ENCODE measurements at places on chromosomes 11 and 22.

DNA sequence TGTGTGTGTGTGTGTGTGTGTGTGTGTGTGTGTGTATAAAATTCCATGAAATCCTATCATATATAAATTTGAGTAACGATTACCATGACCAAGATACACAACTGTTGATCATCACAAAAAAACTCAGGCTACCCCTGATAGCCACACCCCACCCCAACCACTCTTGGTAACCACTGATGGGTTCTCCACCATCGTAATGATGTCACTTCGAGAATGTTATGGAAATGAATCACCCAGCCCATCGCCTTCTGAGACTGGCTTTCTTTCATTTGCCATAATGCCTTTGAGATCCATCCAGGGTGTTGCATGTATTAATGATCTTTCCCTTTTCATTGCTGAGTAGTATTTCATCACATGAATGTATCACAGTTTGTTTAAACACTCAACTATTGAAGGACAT is 496.0 kb downstream of the MIAT start:
- DNase-seq, result no peak

- no peak for DNase-seq
Observed at GRCh38 chr22:31323578-31324550, 22.3 kb downstream of the PATZ1 start.

DNA sequence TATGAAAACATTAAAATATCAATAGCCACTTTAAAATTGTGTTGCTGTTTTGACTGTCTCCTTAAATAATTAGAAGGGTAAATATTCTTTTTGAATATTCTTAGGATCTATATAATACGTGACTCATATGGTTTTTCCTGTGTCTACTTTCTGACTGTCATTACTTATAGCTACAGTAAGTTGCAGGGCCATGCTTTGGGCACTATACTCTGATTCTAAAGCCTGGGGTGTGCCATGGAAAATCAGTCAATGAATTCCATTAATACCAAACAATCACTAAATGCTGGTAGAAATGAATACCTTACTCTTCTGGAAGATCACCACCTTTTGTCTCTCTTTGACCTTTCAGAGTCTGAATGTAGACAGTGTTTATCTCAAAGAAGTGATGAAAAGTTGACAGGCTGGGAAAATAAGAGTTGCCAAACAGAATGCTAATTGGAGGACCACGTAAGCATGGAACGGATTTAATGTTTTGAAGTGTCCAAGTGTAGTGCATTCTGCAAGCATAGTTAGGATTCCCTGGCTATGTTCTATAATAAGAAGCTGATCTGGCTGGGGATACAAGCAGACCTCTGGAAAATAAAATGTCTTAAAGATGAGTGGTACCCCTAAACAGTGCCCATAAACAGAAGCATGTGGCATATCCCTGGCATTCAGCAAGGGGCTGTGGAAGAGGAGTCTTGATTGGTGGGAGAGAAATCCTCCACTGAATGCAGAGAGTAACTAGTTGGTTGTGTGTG is 16.8 kb downstream of the LUZP2 start:
- DNase-seq, result no peak

DNA sequence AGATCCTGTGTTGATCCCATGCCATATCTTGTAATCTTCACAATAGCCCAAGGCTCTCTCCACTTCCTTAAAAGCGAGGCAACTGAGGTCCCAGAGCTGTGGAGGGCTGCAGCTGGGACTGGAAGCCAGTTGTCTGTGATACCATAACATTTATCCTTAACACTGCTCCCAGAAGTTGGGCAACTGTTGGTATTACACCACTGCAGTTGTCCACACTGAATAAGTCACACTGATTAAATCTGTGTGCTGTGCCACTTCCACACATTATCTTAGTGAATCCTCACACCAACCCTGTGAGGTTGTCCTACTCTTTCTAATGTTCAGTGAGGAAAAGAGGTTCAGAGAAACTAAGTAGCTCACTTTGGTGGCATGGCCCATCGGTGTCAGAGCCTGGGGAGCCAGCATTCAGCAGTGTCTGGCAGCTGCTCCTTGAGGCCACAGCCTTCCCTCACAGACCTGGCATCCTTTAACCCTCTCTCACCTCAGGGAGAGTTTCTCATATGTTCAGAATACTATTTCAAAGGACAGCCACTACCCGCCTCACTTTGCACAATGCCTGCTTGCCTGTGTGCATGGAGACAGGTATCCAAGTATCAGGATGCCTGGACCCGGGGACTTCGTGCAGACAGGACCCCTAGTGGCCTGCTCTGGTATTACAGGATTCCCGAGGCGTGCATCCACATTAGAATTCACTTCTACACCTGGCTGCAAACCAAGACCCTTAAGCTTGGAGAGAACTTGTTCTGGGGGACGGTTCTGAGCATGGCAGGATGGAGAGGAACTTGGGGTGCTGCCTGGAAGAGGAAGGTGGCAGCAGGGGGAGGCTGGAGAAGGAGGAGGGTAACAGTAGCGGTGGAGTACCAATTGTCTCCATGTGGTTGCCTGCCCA is 221.9 kb upstream of the TBCEL start:
- peak; percentile 58 for DNase-seq

DNA sequence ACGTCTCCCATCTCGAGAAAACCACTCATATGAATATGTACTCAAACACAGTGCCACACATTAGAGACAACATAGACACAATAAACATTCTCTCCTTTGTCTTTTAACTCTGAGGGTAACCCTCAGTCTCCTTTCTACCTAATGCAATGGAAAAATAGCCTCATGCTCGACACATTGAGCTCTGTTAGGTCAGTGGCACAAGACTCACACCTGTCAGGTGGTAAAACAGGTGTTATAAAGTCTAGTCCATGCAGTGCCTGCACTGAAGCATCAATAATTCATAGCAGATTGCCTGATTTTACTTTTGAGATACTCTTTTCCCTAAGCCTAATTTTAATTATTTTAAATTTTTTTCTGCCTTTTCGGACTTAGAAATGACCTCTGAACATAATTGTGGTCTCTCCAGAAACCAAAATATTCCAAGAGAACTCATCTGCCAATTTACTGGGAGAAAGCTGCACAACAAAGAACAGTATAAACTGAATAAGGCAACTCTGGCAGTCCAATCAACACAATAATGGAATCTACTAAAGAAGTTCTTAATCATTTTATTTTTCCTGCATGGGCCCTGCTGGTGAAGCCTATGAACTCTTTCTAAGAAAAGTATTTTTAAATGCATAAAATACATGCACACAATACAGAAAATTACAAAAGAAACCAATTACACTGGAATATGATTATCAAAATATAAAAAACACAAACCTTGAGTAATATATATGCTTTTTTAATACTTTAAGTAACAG is 9.9 kb downstream of the RDX start:
- no peak for DNase-seq

DNA sequence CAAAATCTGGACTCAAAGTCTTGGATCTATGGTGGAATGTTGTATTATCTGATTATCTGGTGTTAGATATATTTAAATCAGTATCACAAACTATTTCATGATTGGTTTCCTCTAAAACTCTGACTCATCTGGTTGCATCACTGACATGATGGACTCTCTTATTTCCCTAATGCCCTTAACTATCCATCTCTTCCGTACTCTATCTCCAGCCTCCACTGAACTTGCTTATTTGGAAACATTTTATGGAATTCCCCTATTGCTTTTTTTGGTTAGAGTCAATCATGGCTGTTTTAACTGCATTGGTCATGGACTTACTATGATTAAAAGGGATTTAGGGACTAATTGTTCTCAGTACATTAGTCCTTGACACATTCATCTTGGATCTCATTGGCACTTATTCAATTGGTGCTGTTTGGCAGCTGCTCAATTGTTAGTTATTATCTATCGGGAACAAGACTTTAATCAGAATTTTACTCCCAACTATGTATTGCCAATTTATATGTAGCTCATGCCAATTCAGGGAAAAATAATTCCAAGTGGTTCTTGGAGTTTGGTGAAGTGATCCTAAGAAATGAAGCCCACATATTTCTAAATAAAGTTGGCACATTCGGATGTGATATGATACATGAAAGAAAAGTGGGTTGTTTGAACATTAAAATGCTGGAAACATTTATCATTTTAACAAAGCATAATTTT is 942.0 kb upstream of the CCDC90B start:
- DNase-seq, result no peak

DNA sequence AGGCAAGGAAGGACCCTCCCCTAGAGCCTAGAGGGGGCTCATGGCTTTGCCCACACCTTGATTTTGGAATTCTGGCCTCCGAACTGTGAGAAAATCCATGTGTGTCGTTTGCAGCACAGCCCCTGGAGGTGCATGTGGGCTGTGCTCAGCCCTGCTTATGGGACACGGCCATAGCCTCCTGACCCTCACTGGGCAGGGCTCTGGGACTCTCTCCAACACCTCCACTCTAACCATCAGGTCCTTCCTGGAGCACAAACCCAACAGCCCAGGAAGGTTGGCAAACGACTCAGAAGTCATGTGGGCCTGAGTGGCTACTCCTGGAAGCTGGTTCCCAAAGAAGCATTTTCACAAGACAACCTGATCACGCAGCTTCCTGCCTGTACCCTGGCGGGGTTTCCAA is 144.1 kb downstream of the CTTN start:
- DNase-seq, result no peak

DNA sequence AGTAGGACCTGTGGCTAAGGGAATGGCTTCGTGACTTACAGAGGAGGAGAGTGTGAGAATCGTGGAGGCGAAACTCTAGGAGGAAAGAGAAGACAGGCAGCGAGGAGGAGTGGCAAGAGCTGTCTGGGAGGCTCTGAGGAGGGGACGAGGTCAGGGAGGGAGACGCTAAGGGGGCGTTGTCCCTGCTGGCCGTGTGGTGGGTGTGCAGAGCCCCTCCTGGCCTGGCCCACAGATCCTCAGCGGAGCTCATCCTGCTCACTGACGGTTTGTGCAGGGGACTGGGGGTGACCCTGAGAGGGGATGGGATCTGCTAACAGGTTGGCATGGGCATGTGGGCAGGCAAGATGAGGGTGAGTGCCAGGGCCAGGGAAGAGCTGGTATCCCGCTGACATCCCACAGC is 56.5 kb upstream of the PRR5 start:
- DNase-seq, result no peak

DNA sequence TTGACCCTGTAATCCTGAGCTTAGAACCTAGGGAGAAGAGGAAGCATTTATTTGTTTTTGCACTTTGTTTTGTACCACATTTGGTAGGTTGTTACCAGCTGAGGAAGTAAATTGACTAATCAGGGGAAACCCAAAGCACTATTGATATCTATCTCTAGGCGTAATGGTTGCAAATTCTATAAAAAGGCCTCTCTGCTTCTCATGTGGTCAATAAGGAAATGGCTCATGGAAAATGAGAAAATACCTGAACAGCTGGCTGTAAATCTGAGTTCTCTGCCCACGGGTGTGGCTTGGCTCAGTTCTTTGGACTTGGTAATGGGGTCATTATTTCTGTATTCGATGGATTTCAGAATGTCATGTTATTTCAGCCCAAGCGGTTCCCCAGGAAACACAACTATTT is 42.4 kb downstream of the BARX2 start:
- DNase-seq, result no peak

- no peak for DNase-seq
Observed at GRCh38 chr11:10329935-10330334, 25.1 kb downstream of the ADM start.

GRCh38 chr11:75430714-75431532 is 2.1 kb downstream of the KLHL35 start:
- DNase-seq, result no peak

- no peak for DNase-seq
Observed at GRCh38 chr11:76667271-76667818, 3.2 kb downstream of the LRRC32 start.

- DNase-seq, result no peak
Observed at GRCh38 chr11:967995-968751, 42.5 kb downstream of the AP2A2 start.

DNA sequence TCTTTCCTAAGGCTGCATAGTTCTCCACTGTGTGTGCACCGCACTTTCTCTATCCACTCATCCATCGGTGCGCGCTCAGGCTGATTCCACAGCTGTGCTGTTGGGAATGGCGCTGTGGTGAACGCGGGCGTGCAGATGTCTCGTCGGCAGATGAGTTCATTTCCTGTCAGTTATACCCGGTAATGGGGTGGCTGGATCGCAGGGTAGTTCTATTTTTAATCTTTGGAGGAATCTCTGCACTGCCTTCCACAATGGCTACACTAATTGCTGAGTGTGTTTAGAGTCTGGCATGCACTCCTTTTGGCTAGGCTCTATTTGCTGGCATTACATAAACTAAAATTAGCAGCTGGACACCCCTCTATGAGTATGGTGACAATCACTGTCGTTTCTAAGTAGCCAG is 27.9 kb upstream of the KRTAP5-7 start:
- DNase-seq, result no peak

GRCh38 chr11:36304351-36304750 is 8.3 kb downstream of the PRR5L start:
- DNase-seq, result no peak

GRCh38 chr11:63738720-63739360 is 29.7 kb downstream of the ZFTA start:
- DNase-seq, result peak; percentile 74

DNA sequence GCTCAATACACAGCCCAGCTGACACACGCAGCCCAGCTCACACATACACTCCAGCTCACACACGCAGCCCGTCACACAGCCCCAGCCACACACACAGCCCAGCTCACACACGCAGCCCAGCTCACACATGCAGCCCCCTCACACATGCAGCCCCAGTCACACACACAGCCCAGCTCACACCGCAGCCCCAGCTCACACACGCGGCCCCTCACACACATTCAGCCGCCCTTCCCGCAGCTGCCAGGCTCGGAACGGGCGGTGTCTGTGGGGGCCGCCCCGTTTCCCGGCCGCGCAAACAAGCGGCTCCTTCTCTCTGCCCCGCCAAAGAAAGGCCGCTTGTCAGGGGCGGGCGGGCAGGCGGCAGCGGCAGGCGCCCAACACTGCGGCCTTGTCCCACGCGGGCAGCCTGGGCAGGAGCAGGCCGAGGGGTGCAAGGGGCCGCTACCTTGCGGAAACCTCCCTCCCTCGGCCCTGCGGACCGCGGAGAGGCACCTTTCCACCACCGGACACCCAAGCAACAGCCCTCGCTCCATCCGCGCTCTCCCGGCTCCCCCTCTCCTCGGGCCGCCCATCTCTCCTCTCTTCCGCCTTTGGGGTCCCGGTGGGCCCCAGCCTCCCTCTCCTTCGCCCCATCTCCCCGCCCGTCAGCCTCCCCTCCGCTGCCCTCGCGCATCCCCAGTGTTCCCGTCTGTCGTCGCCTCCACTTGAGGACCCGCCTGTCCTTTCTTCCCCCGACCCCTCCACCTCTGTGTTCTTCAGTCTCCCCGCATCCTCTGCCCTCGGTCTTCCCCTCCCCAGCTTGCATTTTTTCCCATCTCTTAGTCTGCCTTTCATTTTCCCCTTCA is 2.2 kb downstream of the PHLDB1 start:
- DNase-seq, result peak; percentile 36

GRCh38 chr11:45025716-45026492 is 75.2 kb upstream of the TP53I11 start:
- peak; percentile 42 for DNase-seq

GRCh38 chr11:104275992-104276391 is 112.0 kb upstream of the PDGFD start:
- DNase-seq, result no peak

GRCh38 chr11:61485080-61485479 is 23.5 kb upstream of the LRRC10B start:
- DNase-seq, result no peak

GRCh38 chr11:59818572-59818971 is 8.0 kb upstream of the MRPL16 start:
- DNase-seq, result no peak

Data from activated CD8-positive, alpha-beta T cell treated with anti-CD3 and anti-CD28 coated beads, Interleukin-2, amount 10 ng/mL, durations not matched to agents 7 days and 5 days (primary cell).